ENCODE measurements at places on chromosomes 5 and 9. TPM values are rescaled to one million over a fixed set of nuclear protein-coding genes. Genes with fewer than 3 reads are reported as not detected.

- no peaks in the 10 kb centered on the region for H3K27me3 ChIP-seq
- no peaks in the 10 kb centered on the region for H3K36me3 ChIP-seq
- no peaks in the 10 kb centered on the region for H3K4me1 ChIP-seq
- DNase-seq = no peak
- H3K4me3 ChIP-seq = no peak overlapping the region
Measured at GRCh38 chr9:74653410-74654080, 156.4 kb downstream of the RORB start.

DNA sequence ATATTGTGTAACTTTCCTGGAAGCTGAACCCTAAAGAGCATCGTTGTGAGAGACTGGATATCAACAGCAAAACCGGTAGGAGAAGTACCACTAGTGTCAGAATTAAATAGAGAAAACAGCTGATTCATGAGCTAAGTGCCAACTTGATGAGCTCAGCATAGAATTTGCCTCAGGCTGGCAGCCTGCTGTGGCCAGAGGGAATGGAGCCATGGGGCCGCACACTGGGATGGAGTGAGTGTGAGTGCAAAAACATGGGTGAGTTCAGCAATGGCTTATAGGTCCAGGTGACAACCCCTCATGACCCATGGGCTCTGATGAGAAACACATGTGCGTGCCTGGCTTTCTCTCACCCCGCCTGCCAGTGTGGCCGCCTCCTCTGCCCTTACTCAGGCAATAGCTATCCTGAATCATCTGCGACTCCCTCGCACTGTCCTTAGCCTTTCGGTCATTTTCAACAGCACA is 25.4 kb downstream of the ADAMTS16 start:
- no peaks in the 10 kb centered on the region for H3K4me1 ChIP-seq
- no peak for DNase-seq
- no peaks in the 10 kb centered on the region for H3K27me3 ChIP-seq
- no peak overlapping the region for H3K27ac ChIP-seq
- no peak overlapping the region for H3K4me3 ChIP-seq
- H3K36me3 ChIP-seq = no peaks in the 10 kb centered on the region

DNA sequence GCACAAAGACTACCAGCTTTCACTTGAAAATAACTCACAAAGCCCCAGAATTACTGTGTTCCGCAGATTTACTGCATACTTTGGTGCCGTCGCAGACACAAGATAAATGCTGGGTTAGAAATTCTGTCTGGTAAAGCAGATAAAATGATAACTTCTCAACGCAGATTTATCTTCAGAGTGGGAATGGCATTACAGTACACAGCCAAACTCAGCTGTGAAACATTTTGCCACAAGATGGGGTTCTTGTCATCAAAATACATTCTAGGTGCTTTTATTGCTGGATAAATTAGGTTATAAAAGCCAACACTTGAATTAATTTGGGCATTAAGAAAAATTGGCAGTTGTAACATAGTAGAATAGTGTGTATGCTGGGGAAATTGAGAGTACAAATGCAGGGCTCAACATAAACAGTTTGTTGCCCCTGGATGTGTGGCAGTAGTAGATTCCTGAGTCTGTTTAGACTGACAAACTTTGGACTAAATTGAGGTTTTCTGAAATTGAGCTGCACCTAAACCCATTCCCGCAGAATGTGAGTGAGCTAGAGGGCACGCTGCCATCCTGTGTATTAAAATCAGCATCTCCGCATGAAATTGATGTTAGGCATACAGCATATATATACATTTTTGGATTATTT is 61.1 kb downstream of the LMNB1 start:
- no peak overlapping the region for H3K27ac ChIP-seq
- H3K27me3 ChIP-seq = peaks cover 9% of the 10 kb centered on the region
- H3K36me3 ChIP-seq = peaks cover 25% of the 10 kb centered on the region
- no peak overlapping the region for H3K4me3 ChIP-seq
- no peak for DNase-seq

The OR2V2 gene
- total RNA-seq = not detected

The SNCAIP gene
- total RNA-seq = 5.4 TPM

The NSMF gene
- 62.0 TPM for total RNA-seq

The SAXO1 gene
- 0.15 TPM for total RNA-seq

DNA sequence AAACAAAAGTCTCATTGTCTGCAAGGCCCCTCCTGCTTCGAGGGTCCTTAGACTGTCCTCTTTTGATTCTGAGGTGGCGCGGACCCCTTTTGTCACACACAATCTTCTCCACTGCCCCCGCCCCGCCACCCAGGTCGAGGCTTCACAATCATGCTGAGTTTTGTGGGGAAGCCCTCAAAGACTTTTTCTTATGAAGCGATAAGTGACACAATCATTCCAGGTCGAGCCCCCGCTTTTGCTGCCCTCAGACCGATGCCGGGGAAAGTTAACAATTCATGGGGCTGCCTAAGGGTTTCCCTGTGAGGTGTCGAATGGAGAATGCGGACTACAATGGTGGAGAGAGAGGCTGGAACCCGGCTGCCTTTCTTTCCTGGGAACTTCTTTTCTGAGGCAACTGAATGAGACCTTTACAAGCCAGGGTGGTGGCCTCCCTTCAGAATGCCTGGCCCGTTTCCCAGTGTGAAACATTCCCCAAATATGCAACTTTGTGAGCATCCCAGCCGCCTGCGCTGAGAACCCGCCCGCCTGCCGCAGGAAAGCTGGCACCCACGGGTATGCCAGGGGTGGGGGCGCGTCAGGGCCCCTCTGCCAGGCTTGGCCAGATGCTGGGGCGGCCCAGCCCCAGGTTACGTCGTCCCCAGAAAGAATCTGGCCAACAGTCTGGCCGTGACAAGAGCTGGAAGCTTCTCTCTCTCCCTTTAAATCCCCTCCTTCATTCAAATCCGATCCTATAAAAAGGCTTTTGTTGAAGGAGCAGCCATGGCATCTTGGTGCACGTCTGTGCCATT is 71.9 kb downstream of the MAP1B start:
- peak overlapping the region; percentile 99 for H3K27ac ChIP-seq
- peak; percentile 89 for DNase-seq
- H3K27me3 ChIP-seq = no peaks in the 10 kb centered on the region
- H3K4me3 ChIP-seq = peak overlapping the region; percentile 34
- peaks cover 69% of the 10 kb centered on the region for H3K4me1 ChIP-seq
- H3K36me3 ChIP-seq = no peaks in the 10 kb centered on the region

DNA sequence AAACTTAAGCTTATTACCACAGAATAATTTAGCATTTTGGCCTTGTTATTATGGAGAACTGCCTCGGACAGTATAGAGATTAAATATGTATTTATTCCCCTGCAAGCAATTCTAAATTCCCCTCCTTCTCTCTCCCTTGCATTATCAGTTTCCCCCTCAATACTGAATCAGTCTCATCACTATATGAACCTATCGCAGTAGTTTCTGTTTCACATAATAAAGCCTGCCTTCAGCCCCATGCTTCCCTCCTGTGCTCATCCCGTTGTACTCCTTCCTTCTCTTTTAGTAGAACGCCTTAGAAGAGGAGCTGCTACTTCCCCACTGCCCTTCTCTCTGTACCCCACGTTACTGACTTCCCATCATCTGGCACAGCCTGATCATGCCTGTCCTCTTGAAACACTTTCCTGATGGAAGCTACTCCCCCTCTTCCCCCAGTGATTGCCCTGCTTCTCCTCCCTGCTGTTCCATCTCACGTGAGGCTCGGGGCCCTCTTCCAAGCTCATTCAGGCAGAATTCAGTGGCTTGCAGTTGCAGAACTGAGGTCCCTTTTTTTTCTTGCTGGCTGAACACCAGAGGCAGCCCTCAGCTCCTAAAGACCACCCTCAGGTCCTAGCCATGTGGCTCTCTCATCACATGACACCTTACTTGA is 93.4 kb downstream of the PPIC start:
- peaks cover 13% of the 10 kb centered on the region for H3K4me1 ChIP-seq
- H3K36me3 ChIP-seq = no peaks in the 10 kb centered on the region
- DNase-seq = no peak
- no peak overlapping the region for H3K27ac ChIP-seq
- H3K4me3 ChIP-seq = no peak overlapping the region
- no peaks in the 10 kb centered on the region for H3K27me3 ChIP-seq

GRCh38 chr5:154479160-154479943 is 1.3 kb upstream of the HAND1 start:
- H3K4me3 ChIP-seq = no peak overlapping the region
- H3K27ac ChIP-seq = no peak overlapping the region
- H3K27me3 ChIP-seq = peaks cover 100% of the 10 kb centered on the region
- peak; percentile 48 for DNase-seq
- no peaks in the 10 kb centered on the region for H3K36me3 ChIP-seq
- H3K4me1 ChIP-seq = peaks cover 23% of the 10 kb centered on the region

The LRRTM2 gene
- total RNA-seq = not detected

- H3K36me3 ChIP-seq = no peaks in the 10 kb centered on the region
- no peak for DNase-seq
- no peaks in the 10 kb centered on the region for H3K27me3 ChIP-seq
Measured at GRCh38 chr5:75260708-75261107, 24.0 kb upstream of the ANKRD31 start.

The SRP19 gene
- 174 TPM for total RNA-seq

The FAM153A gene
- not detected for total RNA-seq

The CACFD1 gene
- 29.3 TPM for total RNA-seq

- H3K4me3 ChIP-seq = no peak overlapping the region
- no peaks in the 10 kb centered on the region for H3K27me3 ChIP-seq
- H3K4me1 ChIP-seq = peaks cover 5% of the 10 kb centered on the region
Measured at GRCh38 chr9:115775659-115776058, 377.9 kb upstream of the PAPPA start.

- no peak for DNase-seq
- no peaks in the 10 kb centered on the region for H3K27me3 ChIP-seq
- no peak overlapping the region for H3K27ac ChIP-seq
- H3K4me3 ChIP-seq = no peak overlapping the region
- no peaks in the 10 kb centered on the region for H3K36me3 ChIP-seq
Measured at GRCh38 chr9:35027860-35028259, 38.3 kb downstream of the DNAJB5 start.

- no peak overlapping the region for H3K4me3 ChIP-seq
- no peaks in the 10 kb centered on the region for H3K4me1 ChIP-seq
- no peaks in the 10 kb centered on the region for H3K27me3 ChIP-seq
- H3K27ac ChIP-seq = no peak overlapping the region
Measured at GRCh38 chr5:65880496-65881072, 45.8 kb upstream of the ERBIN start.

- no peaks in the 10 kb centered on the region for H3K27me3 ChIP-seq
- no peaks in the 10 kb centered on the region for H3K36me3 ChIP-seq
- DNase-seq = no peak
- no peaks in the 10 kb centered on the region for H3K4me1 ChIP-seq
Measured at GRCh38 chr5:155815248-155815647, 511.7 kb upstream of the SGCD start.

- no peak overlapping the region for H3K4me3 ChIP-seq
- H3K4me1 ChIP-seq = no peaks in the 10 kb centered on the region
- no peaks in the 10 kb centered on the region for H3K27me3 ChIP-seq
- no peaks in the 10 kb centered on the region for H3K36me3 ChIP-seq
- H3K27ac ChIP-seq = no peak overlapping the region
Measured at GRCh38 chr9:76927540-76928240, 21.8 kb upstream of the PRUNE2 start.

The CORO2A gene
- total RNA-seq = 2.4 TPM

- no peaks in the 10 kb centered on the region for H3K4me1 ChIP-seq
- no peaks in the 10 kb centered on the region for H3K36me3 ChIP-seq
- no peak overlapping the region for H3K4me3 ChIP-seq
Measured at GRCh38 chr9:127667127-127667844, 39.5 kb upstream of the CFAP157 start.

DNA sequence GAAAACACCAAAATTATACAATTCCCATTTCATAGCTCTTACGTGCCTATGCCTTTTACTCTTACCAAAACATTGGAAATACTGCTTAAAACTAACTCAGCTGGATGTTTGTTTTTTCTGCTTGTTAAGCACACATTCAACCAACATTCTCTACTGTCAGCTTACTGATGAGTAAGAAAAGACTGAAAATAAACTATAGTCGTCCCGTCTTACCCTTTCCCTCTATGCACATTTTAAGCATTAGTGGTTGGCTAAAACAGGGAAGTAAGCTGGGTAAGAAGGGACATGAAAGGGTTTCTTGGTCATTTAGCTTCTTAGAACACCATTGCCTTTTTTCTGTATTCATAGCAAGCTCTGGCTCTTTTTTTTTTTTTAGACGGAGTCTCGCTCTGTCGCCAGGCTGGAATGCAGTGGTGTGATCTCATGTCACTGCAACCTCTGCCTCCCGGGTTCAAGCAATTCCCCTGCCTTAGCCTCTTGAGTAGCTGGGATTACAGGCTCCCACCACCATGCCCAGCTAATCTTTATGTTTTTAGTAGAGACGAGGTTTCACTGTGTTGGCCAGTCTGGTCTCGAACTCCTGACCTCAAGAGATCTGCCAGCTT is 232.1 kb upstream of the PCSK5 start:
- no peaks in the 10 kb centered on the region for H3K36me3 ChIP-seq
- H3K4me3 ChIP-seq = no peak overlapping the region
- H3K4me1 ChIP-seq = peaks cover 17% of the 10 kb centered on the region

The PITX1 gene
- not detected for total RNA-seq

GRCh38 chr9:1173211-1173610 is 123.1 kb downstream of the DMRT2 start:
- no peaks in the 10 kb centered on the region for H3K27me3 ChIP-seq
- no peak overlapping the region for H3K4me3 ChIP-seq
- H3K4me1 ChIP-seq = no peaks in the 10 kb centered on the region
- no peak overlapping the region for H3K27ac ChIP-seq

DNA sequence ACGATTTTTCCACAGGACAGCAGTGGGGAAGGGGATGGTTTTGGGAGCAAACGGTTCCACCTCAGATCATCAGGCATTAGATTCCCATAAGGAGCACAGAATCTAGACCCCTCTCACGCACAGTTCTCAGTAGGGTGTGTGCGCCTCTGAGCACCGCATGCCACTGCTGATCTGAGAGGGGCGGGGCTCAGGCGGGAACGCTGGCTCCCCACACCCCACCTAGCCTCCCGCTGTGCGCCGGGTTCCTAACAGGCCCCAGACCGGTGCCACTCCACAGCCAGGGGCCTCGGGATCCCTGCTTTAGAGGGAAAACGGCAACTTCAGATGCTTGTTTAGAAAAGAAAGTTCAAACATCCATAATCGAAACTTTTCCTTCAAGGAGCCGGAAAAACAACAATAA is 20.4 kb downstream of the TERT start:
- H3K27ac ChIP-seq = no peak overlapping the region
- H3K4me3 ChIP-seq = no peak overlapping the region
- no peaks in the 10 kb centered on the region for H3K27me3 ChIP-seq
- no peaks in the 10 kb centered on the region for H3K4me1 ChIP-seq

DNA sequence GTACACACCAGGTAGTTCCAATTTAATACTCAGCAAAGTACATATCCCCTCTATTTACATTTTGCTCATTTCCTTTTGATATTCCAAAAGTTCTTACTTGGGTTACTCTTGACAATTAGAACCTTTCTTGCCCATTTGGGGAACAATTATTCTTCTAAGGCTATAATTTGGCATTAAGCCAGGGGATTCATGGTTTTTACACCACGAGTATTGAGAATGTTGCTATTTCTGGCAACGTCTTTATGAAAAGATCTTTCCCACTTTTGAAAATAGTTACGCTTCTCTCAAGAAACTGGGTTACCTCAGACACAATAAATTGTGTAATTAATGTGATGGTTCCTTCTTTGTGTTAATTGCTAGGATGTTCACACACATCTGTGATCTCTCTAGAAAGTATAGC is 11.5 kb upstream of the CAAP1 start:
- no peaks in the 10 kb centered on the region for H3K4me1 ChIP-seq
- no peak overlapping the region for H3K4me3 ChIP-seq
- H3K36me3 ChIP-seq = peaks cover 18% of the 10 kb centered on the region
- DNase-seq = no peak

GRCh38 chr5:95899006-95899405 is 62.6 kb downstream of the ELL2 start:
- peaks cover 30% of the 10 kb centered on the region for H3K4me1 ChIP-seq
- no peaks in the 10 kb centered on the region for H3K27me3 ChIP-seq
- H3K4me3 ChIP-seq = no peak overlapping the region
- H3K36me3 ChIP-seq = no peaks in the 10 kb centered on the region
- no peak overlapping the region for H3K27ac ChIP-seq
